Stimulated activated CD4-positive, alpha-beta T cell treated with anti-CD3 and anti-CD28 coated beads, Interleukin-1b, Interleukin-23, amount 100 ng/mL, for 1 hour (primary cell): ENCODE measurements at places on chromosomes 6 and 20.

DNA sequence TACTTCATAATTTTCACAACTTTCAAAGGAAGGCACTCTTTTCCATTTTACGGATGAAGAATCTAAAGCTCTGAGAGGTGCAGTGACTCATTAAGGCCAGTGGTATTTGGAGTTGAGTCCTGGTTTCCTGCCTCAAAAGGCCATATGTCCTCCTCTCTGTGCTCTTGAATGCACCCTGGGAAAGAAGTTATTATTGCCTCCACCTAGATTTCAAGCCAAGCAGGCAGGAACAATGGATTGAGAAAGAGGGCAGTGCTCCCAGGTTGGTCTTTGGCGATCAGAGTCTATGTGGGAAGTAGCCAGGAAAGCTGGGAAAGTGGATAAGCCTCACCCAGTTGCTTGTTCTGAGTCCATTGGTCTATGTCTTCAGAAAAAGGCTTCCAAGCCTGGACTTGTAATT, 165.0 kb downstream of the MAFB start:
- no peak for DNase-seq

- no peak for DNase-seq
Measured at GRCh38 chr6:23446469-23446967, 679.5 kb upstream of the NRSN1 start.

DNA sequence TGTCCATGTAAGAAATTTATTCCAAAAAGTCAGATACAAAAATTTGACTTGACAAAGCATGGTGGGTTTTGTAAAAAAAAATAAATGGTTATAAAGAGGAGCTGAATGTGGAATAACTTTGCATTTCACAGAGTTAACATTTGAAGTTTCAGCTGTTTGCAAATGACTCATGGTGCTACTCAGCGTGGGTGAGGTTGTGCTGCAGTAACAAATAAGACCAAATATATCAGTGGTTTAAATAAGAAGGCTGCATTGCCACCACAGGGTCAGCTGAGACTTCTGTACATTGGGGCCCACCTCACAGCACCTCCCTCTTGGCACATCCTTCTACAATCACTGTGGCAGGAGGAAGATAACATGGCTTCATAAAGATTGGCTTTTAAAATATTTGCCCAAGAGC, 272.5 kb upstream of the SULF2 start:
- DNase-seq: no peak

DNA sequence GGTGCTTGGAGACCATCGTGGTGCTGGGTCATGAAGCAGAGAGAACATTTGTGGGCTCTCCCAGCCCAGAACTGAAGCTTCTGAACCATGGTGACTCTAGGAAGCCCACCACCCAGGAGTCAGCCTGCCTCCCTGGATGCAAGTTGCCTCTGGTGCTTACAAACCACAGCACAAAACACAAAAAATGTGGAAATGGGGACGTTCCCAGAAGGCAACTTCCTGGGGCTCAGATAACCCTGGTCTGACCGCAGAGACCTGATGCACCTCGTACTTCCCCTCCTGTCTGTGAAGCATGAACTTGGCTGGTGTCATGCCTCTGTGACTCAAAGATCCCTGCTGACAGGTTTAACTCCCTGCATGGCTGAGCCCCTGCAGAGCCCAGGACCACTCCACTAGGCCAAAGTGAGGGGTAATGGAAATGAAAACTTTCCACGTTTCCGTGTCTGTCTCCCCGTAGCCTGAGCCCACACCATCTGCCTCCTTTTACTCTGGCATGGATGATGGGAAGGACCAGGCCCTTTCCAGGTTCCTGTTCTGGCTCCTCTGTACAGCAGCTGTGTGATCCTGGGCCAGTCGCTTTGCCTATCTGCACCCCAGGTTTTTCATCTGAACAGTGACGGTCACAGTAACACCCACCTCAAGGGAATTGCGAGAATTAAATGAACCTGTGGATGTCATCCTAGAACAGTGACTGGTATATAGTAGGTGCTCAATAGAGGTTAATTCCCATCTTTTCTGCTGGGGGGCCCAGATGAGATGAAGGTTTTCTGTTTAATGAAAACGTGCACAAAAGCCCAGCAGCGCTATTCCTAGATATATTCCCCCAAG, 57.7 kb downstream of the PPP1R16B start:
- no peak for DNase-seq

- DNase-seq: no peak
Measured at GRCh38 chr6:37257320-37257633, 295 bp upstream of the TBC1D22B start.

DNA sequence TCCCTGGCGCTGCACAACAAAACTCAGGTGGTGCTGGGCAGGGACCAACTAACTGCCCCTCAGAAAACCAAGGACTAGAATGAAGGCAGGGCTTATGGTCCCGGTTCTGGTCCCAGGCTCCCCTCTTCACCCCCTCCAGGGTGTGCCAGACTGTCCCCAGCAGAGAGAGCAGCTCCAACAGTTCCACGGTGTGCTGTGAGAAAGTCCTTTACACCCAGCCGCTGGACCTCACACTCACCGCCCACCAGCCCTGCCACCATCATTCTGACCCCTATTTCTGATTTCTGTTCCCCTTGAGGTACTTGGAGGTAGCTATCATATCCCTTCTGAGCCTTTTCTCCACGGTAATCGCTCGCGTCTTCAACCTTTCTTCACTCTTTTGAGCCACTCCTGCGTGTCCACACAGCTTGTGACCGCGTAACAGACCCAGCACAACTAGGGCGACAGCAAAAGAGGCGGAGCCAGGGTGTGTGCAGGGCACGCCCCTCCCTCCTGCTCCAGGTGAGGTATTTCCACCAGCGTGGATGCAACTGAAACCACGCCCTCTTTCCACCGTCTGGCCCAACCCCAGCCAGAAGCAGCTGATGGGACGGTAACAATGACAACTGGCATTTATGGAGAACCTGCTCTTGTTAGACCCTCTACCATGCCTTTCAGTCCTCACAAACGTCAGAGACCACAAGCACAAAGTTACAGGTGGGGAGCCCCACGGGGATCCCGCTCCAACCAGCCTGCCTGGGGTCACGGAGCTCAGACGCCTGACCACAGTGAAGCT, 2.3 kb downstream of the PXDC1 start:
- no peak for DNase-seq

GRCh38 chr6:74705451-74705850, 500.4 kb downstream of the COL12A1 start:
- no peak for DNase-seq

DNA sequence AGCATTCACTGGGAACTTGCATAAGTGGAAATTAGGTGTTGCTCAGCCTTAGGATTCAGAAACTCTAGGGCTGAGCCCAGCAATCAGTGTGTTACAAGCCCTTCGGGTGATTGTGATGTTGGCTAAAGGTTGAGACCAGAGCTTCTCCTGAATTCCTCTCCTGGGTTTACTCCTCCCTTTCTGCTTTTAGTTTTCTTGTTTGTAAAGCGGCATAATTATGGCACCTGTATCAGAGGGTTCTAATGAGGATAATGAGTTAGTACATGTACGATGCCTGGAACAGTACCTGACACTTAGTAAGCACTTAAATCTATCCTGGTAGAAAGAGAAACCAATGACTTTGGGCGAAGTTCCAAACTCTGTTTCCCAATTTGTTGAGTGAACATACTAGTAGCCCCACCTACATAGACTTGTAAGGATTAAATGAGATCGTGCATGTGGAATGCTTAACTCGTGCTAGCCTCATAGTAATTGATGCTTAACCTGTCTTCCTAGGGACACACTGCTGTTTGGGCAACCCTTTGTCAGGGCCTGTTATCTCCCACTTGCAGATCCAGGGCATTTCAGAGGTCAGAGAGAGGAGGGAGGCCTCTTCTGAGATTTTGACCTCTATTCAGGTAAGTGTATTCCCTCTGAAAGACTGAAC, 932 bp upstream of the EZR start:
- DNase-seq: no peak

GRCh38 chr6:134015719-134016557, 36.5 kb downstream of the SLC2A12 start:
- DNase-seq: no peak

DNA sequence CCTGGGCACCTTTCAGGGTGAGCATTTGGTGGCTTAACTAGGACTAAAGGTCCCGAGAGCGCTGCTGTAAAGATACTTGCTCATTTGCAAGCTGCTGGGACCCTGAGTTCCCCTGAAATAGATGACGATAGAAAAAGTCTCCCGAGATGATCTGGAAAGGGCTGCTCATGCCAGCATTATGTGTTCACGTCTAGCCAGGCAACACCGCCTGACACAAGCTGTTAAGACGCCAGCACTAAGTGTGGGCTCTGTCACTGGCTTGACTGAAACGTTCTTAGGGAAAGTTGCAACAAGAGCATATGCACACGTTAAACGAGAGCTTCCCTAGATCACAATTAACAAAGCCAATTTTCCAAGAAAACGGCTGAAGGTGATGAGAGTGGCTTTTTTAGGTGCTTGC, 113.7 kb downstream of the SLC23A2 start:
- no peak for DNase-seq

DNA sequence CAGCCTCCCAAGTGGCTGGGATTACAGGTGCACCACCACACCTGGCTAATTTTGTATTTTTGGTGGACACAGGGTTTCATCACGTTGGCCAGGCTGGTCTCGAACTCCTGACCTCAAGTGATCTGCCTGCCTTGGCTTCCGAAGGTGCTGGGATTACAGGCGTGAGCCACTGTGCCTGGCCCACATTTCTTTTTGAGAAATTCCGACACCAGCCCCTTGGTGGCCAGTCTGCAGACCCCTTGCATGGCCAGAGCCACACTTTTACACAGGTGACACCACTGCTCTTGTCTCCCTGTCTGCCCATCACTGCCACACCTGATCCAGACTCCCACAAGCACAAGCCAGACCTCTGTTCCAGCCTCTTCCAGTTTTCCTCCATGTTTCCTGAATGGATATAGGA, 33.0 kb downstream of the SRSF3 start:
- DNase-seq: no peak

- no peak for DNase-seq
Measured at GRCh38 chr20:8055096-8055495, 35.5 kb upstream of the TMX4 start.

- no peak for DNase-seq
Measured at GRCh38 chr6:135044639-135045038, 10.0 kb downstream of the HBS1L start.

- no peak for DNase-seq
Measured at GRCh38 chr6:158642097-158642601, 2.4 kb downstream of the DYNLT1 start.

- DNase-seq: no peak
Measured at GRCh38 chr6:116447496-116448011, 13.6 kb upstream of the CALHM6 start.

DNA sequence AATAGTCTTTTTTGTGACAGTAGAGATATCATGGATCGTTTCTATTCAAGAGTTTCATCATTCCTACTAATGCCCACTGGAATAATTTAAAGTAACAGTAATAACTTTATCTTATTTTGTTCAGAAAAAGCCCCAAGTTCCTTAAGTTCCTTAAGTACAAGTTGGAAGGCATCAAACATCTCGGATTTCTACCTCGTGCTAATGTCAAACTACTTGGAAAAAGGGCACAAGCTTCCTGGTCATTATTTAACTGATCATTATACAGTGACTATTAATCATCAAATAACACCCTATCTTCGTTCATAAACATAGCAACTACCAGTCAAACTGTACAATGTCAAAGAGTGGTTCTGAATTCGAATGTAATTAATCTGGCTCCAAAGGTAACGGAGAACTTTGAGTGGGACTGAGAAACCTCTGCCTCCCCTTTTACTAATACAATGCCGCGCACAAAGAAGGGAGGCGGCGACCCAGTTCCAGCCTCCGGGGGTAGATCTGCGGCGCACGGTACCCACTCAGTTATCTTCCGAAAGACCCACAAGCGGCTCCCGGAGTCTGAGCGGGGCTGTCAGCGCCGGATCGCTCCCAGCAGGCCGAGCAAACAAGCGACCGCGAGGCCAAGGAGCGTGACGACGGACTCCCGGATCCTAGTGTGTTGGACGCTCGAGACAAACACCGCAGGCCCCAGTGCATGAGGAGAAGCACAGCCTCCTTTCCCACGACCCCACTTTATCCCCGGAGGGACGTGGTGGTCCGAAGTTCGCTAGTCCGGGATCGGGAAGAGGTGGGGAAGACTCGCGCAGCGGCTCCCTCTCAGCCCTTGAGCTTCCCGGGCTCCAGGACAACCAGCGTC, 716 bp downstream of the SHPRH start:
- no peak for DNase-seq

- no peak for DNase-seq
Measured at GRCh38 chr6:34904990-34905613, 16.0 kb downstream of the ANKS1A start.

GRCh38 chr6:127786109-127786508, 114.7 kb downstream of the THEMIS start:
- no peak for DNase-seq

DNA sequence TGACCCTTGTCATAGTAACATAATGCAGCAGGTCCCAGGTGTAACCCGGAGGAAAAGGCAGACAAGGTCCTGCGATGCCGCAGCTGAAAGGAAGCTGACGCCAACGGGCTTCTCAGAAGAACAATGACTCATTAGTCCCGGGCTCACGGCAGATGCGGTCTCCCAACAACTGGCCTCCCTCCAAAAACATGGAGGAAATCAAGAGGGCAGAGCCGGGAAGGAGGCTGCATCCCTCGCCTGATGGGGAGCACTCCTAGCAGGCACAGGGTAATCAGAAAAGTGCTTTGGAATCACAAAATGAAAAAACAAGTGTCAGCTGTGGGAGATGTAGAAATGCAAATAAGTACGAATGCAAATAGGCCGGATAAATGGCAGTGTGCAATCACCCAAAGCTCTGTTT, 165.2 kb upstream of the AGPAT4 start:
- DNase-seq: no peak

DNA sequence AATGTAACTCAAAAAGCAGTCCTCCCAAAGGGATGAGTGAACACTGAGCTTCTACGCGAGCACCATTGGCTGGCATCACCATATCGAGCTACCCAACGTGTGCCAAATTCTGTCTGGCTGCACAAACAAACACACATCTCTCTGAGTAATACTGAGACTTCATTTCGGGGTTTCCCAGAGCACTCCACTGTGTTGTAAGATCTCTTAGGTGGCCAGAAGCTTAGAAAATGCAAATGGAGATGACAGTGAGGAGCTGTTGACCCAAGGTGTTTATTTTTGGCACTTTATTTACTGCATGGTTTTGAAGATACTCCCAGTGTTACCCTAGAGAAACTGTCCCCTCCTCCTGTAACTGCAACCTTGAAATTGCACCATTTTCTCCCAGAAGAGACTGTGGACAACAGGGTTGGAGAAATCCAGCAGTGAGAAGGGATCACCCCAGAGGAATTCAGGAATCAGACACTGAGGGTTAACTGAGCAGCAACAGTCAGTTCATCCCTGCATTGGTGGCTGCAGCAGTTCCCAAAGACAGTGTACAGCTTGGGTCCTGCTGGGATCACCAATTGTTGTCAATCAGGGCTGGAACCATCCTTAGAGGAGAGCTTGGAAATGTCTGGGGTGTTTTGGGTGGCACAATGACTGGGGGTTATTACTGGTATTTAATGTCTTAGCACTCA, 1.0 kb upstream of the RIPOR2 start:
- no peak for DNase-seq

DNA sequence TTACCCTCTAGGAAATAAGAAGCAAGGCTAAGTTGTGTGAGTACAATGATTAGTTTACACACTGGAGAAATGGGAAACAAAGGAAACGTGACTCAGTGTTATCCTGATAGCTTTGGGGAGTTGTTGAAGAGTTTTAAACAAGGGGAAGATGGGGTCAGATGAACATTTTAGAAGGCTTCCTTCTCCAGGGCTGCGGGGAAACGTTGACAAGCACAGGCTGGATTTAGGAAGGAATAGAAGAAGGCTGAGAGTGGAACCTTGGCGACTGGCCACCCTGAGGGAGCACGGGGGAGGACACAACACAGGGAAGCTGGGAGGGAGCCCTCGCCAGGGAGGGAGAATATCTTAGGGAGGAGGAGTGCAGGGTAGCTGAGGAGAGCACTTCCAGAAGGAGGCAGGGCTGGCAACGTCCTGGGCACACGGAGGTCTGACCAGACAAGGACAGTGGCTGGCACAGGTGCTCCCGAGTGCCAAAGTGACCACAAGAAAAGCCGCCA, 134.7 kb downstream of the AIG1 start:
- DNase-seq: no peak
